Activated CD8-positive, alpha-beta memory T cell treated with anti-CD3 and anti-CD28 coated beads for 1 hour (primary cell): ENCODE measurements at places on chromosomes 2 and 18.

DNA sequence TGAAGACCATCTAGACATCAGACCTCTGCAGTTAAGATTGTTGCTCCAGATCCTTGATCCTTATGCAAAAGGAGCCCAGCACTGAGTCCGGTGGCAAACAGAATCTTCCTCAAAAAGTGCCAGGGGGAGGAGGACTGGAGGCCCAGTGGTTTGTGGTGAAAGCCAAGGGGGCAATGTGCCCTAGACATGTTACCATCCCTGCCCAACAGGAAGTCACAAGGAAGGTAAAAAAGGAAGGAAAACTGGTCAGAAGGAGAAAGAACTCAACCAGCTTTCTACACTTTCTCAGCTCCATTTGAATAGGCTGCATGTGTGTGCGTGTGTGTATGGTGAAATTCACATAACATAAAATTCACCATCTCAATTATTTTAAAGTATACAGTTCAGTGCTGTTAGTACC, 25.0 kb upstream of the KDM3A start:
- no peak for DNase-seq

DNA sequence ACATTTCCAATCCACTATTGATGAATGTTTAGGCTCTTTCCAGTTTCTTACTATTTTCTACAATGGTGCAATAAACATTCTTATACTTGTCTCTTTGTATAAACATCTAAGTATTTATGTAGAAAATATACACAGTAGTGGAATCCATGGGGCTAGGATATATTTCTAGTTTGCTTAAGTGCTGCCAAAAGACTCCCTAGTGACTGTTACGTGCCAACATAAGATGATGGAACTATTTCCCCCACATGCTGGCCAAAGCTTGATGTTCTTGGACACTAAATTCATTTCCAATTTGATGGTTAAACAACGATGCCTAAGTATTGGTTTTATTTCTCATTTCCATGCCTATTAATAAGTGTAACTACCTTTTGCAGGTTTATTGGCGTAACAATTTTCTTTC, 378.4 kb upstream of the HNRNPA3 start:
- no peak for DNase-seq

DNA sequence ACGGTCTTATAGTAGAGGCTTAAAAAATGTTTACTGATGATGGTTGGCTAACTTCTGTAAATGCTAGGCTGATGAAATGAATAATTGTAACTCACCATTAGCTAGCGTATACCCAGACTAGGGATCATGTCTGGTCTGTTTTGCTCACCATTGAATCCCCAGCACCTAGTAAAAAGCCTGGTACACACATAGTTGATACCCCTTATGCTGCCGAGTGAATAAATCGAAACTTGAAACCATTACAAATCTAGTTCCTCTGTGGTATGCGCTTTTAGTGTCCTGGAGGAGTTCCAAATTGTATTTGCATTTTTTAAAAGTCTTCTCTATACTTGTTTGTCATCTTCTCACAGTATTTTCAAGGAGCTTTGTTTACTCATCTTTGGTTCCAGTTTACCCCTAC, 1.3 kb downstream of the TAF1B start:
- DNase-seq, result no peak

DNA sequence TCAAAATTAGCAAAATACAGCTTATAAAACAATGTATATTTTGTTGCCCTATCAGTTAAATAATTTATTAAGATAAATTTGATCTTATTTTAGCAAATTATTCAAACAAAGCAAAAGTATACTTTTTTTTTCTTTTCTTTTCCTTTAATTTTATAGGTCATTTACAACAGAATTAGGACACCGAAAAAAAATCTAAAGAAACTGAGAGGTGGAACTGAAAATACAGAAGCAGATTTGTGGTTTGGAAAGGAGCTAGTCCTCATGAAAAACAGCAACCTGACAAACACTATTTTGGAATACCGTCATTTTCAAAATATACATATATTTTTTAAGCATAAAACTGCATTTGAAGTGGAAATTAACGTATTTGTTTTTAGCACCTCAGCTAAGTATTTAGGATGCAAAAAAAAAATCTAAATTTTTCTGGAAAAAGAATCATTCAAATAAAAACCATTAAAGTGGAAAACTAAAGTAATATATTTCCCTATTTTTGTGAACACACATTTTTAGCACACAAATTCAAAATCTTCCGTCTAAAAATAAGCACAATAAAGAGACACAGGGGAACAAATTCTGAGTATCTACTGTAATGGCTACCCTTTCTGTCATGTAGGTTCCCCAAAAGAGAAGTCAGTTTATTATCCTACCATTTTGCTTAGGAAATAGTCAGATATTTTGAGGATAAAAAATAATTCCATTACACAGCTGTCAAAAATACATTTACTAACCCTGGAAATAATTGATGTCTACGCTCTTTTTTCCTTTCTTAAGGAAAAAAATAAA, 2.7 kb downstream of the CCDC88A start:
- DNase-seq, result no peak

GRCh38 chr2:43144263-43144662, 82.1 kb downstream of the ZFP36L2 start:
- DNase-seq, result no peak

- no peak for DNase-seq
Measured at GRCh38 chr2:985317-985898, 34.8 kb downstream of the SNTG2 start.

- DNase-seq, result no peak
Measured at GRCh38 chr18:76660571-76661192, 161.7 kb upstream of the ZNF236 start.

DNA sequence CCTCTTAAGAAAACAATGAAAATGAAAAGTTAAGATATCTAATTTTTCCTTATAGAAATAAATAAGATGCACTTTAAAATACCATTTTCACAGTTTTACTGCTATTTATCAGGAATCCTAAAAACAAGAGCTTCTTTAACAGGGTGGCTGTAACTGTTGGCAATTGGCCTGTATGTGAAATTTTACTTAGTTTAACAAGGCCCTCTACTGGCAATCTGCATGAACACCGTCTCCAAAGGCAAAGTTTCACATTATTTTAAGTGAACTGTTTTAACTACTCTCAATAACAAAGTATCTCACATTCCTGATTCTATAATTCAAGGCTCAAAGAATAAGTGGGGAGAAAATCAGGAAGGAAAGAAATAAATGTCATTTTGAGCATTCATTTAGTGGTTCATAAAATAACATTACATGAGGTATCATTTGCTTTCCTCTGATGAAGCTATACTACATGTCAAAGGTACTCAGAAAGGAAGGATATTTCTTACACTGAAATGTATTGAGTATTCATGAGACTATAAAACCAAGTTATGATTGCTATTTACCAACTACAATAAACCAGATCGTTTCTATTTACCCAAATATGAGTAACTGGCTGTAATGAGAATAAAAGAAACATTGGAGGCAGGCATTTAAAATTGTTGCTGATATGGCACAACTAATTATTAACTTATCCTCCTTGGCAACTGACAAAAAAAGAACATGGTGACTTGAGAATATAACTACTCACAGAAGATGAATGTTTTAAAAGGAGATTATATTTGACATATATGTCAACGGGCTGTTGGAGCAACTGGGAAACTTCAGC, 7.0 kb downstream of the NCKAP5 start:
- no peak for DNase-seq

- DNase-seq, result no peak
Measured at GRCh38 chr2:65320946-65321345, 93.3 kb downstream of the ACTR2 start.

DNA sequence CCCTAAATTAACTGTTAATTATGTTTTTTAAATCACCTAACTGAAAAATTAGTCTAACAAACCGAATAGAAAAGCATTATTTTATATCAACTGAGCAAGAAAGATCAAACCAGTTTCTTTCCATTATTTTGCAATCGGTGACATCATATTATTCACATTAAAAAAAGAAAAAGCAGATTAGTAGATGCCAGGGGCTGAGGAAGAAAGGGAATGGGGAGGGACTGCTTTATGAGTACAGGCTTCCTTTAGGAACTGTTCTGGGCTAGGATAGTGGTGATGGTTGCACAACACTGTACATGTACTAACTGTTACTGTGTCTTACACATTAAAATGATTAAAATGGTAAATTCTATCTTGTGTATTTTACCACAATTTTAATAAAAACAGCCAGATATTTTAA, 59.3 kb downstream of the COBLL1 start:
- DNase-seq, result no peak

DNA sequence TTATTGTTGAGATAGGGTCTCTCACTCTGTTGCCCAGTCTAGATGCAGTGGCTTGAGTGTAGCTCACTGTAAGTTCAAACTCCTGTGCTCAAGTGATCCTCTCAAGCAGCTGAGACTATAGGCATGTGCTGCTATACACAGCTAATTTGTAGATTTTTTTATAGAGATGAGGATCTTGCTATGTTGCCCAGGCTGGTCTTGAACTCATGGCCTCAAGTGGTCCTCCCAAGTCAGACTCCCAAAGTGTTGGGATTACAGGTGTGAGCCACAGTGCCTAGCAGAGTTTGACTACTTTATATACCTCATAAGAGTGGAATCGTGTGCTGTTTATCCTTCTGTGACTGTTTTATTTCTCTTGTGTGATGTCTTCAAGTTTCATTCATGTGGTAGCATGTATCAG, 60.3 kb downstream of the TANC1 start:
- DNase-seq, result no peak

GRCh38 chr18:62044490-62045000, 142.3 kb downstream of the PIGN start:
- DNase-seq, result no peak
